ENCODE measurements at places on chromosomes 12 and 14.

DNA sequence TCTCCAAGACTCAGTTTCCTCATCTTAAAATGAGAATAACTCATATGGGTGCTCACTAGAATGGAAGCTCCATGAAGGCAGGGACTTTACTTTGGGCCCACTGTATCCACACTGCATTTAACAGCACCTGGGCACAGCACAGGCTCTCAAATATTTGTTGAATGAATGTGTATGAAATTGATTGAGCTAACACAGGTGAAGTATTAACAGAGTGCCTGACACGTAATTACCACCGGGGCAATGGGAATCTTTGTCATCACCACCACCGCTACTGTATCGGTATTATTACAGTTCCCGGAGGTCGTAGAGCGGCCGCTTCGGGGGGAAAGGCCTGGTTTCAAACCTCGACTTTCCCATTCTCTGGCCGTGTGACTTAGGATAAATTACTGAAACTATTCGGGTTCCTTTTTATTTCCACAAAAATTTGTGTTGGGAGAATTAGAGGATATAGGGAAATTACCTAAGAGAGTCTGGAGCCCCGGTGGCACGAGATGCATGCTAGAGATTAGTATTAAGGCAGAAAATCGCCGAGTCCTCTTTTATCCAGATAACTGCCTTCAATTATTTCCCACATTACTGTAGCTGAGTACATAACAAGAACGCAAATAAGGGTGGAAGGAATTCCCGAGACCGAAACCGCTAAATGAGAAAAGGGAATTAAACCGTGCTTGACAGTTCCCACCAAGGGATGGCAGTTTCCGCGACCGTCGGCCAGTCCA lies 1.0 kb upstream of the RIC8B start:
- no peak for DNase-seq

GRCh38 chr12:129670256-129670920 lies 233.4 kb downstream of the TMEM132D start:
- DNase-seq = no peak

DNA sequence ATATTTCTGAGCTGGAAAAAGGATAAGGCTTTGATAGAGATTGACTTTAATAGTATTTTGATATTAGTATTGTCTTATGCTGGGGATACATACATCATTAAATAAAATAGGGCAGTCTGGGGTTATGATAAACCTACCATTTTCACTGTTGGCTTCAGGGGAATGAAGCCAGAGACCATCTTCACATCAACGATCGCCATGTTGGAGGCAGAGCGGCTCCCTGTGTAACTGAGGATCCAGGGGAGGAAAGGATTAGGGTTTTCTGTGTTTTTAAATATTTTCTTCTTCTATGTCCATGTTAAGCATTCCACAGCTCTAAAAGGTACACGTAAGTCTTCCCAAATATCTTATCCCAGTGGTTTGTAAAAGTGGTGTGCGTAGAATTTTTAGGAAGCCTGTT lies 45.4 kb downstream of the A2M start:
- no peak for DNase-seq

GRCh38 chr12:67804168-67804567 lies 155.6 kb downstream of the DYRK2 start:
- no peak for DNase-seq

DNA sequence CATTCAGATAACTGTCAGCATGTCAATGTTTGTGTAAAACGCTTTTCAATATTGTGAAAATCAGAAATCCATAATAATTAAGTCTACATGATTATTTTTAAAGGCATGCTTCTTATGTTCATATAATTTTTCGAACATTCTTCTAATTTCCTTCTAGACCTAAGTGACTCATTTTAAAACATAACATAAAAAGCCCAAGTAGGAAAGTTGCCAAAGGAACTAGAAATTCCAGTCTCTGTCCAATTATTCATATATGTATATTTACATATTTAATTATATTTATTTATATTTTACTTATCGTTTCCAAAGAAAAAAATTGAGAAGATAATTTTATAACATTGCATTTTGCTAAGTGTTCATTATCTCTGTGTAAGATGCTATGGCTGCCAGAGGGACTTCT lies 110.4 kb downstream of the TMTC1 start:
- DNase-seq = no peak

GRCh38 chr14:25411781-25412757 lies 362.1 kb upstream of the STXBP6 start:
- DNase-seq = no peak

- peak; percentile 61 for DNase-seq
These were observed 30.2 kb upstream of the CIPC start for GRCh38 chr14:77067632-77068516.

DNA sequence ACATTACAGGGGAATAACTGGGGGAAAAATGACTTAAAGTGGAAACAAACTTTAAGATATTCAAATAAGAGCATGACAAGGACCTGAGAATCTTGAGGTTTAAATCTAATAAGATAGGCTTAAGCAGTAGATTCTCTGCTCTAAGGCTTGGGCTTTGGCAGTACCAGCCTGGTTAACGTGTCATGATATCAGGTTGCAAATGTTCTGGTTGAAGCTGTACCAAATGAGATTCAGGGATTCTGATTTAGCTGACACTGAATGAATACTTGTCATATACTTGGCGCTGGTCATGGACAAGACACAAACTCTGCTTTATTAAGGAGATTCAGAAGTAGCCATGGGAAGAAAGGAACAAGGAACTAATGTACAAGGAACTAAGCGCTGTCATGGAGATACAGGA lies 6.1 kb downstream of the TCP11L2 start:
- DNase-seq = no peak

DNA sequence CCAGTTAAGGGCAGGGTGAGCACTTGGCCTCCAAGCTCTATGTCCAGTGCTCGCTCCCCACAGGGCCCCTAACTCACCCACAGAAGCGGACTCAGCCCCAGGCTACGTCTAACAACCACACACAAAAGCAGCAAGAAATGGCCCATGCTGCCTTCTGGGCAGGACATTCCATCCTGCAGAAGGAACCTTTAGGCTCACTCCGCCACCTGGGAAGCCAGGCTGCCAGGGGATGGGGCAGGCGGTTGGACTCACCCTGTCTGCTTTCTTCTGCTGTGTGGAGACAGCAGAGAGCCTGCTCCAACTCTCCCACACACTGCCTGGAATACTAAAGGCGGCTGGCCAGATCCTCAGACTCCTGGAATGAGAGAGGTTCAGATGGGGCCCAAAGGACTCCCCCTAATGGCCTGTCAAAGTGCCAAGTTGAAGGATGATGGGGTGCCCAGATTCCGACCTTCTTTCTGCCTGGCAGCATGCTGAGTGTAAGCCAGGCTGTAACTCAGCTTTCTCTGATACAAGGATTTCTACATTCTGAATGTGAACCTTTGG lies 27.7 kb upstream of the BLTP3B start:
- no peak for DNase-seq

- no peak for DNase-seq
These were observed 703 bp downstream of the NOVA1 start for GRCh38 chr14:26597071-26597588.

GRCh38 chr12:122423258-122424165 lies 1.0 kb upstream of the CLIP1 start:
- no peak for DNase-seq

DNA sequence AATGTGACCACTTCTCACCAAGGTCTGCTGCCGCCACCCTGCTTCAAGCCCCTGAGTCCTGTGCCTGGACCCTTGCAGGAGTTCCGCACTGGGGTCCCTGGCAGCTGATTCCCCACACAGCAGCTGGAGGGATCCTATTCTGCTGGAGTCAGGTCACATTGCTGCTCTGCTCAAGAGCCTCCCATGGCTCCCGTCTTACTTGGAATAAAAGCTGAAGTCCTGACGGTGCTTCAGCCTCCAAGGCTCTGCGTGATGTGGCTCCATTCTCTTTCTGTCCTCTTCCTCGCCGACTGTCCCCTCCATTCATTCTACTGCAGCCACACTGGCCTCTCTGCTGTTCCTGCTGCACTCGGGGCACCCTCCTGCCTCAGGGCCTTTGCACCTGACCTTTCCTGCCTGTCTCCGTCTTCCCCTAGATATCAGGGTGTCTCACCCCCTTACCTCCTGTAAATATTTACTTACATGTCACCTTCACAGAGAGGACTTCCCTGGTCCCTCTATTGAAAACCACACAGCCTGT lies 7.6 kb upstream of the SDSL start:
- no peak for DNase-seq
